ENCODE measurements at places on chromosomes 2 and 18.

GRCh38 chr2:26685341-26685740 is 7.2 kb upstream of the KCNK3 start:
- no peak for DNase-seq

DNA sequence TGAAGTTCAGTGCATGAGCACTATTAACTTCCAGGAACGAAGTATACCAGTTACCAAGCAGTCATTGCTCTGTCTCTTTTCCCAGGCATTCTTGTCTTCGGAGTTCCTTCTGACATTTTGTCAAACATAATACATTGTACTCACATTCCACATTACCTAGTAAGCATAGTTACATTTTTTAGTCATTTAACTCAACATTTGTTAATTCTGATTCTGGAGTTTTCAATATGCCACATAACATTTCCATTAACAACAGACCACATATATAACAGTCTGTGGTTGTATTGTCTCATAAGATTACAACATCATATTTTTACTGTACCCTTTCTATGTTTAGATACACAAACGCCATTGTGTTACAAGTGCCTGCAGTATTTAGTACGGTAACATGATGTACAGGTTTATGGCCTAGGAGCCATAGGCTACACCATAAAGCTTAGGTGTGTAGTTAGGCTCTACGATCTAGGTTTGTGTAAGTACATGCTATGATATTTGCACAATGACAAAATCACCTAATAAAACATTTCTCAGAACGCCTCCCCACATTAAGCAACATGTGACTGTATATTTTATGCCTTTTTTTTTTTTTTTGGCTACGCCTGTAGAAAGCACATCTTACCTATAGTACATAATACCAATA is 187.1 kb downstream of the DYM start:
- no peak for DNase-seq

- peak; percentile 24 for DNase-seq
Observed at GRCh38 chr18:47260120-47260923, 8.9 kb upstream of the SKOR2 start.

DNA sequence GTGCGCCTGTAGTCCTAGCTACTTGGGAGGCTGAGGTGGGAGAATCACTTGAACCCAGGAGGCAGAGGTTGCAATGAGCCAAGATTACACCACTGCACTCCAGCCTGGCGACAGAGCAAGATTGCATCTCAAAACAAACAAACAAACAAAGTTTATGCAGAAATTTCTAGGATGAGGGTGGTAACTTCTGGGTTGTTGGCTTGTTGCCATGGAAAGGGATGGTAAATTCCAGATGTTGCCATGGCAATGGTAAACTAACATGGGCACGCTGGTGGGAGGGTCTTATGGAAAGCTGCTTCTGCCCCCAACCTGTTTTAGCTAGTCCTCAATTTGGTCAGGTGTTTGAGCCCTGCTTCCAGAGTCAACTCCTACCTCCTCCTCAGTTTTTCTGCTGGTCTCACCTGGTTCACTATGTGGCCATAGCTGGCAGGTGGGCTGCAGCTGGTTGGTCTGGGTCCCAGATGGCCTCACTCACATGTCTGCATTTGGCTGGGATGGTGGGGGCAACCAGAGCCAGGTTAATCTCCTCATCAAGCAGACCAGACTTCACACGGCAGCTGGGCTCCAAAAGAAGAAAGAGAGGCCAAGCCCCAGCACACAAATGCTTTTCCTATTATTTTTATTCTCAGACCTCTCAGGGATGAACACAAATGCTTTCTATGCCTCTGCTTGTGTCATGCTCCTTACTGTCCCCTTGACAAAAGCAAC is 26.6 kb upstream of the TEX44 start:
- DNase-seq = no peak

DNA sequence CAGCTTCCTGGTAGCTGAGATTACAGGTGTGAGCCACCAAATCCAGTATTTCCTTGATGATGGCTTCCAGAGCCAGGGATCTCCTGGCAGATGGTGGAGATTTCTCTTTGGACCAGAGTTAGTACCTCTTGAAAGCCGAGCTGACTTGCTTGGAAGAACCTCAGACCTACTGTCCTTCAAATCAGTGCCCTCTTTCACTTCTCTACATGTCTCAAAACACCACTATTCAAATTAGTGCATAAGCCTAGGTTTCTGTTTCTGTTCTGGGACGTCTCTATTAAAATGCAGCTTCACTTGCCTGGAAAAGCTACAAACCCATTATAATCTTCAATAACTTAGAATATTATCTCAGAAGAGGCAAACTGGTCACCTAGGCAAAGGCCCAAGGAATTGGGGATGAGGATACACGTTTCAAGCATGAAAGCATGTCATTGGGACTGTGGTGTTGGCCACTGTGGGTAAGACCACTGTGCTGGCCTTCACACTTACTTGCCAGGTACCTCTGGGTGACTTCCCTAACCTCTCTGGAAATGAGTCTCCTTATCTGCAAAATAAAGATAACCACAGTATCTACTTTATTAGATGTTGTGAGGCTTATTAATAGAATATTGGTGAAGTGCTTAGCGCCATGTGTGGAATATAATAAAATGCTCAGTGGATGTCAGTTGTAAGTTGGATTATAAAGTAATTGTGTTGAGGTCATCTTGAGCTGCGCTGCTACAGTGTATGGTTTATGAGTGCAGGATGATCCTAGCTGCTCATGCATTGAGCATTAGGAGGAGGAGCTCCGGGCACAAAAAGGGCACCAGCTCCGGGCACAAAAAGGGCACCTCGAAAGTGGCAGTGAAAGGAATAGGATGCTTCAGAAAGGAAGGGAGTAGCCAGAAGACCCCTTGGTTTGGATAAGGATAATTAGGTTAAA is 84.5 kb downstream of the DOCK10 start:
- DNase-seq = no peak

GRCh38 chr2:233129351-233129978 is 69.3 kb downstream of the INPP5D start:
- DNase-seq = no peak

Measured in KG1 (cell line).